NCI-H1417 treated with DMSO at 0.1 percent for 48 hours (cell line): ENCODE measurements at places on chromosomes 16 and 17.

DNA sequence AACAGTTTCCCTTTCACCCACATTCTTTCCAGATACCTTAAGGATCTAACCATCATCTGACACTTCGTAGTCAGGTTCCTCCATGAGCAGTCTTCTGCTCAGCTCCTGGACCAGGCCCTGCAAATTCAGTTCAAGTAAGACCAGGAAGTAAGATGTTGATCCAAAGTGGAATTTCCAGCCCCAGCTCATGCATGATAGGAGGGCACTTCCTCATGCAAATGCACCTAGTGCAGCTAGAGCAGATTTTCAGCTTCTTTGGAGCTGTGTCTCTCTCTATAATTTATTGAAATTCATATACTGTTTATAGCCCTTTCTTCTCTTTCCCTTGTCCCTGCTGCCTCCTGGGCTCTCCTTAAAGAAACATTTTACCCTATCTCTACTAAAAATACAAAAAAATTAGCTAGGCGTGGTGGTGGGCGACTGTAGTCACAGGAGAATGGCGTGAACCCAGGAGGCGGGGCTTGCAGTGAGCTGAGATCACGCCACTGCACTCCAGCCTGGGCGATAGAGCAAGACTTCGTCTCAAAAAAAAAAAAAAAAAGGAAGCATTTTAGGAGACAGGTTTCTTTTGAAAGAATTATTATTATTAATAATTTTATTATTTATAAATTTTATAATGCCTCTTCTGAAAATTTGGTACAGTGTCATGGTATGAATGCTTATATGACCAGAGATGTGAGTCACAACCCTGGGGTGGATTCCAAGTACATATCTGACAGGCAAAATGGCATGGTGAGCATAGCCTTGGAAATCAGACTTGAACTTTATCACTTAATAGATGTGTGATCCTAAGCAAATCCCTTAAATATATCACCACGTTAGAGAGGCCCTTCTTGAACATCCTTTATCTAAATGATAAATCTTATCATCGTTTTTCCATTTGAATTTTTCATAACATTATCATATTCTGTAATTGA is 94.3 kb downstream of the SSH2 start:
- no peak for DNase-seq

- DNase-seq: no peak
Observed at GRCh38 chr16:350203-350602, 2.3 kb downstream of the AXIN1 start.

DNA sequence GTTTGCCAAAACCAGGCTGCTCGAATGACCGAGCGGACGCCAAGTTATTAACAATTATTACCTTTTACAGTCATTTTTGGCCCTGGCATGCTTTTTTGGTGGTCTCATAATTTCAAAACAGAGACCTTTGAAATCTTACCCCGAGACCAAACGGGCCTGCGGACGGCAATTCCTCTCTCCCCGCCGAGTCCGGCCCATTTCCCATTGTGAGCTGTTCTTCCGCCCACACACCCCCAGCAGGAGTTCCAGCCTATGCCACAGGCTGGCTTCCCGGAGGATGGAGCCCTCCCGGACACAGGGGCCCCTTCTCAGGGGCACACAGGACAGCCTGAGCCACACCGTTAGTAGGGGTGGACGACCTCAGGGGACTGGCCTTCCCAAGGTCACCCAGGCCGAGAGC is 130.7 kb downstream of the C16orf95 start:
- no peak for DNase-seq

DNA sequence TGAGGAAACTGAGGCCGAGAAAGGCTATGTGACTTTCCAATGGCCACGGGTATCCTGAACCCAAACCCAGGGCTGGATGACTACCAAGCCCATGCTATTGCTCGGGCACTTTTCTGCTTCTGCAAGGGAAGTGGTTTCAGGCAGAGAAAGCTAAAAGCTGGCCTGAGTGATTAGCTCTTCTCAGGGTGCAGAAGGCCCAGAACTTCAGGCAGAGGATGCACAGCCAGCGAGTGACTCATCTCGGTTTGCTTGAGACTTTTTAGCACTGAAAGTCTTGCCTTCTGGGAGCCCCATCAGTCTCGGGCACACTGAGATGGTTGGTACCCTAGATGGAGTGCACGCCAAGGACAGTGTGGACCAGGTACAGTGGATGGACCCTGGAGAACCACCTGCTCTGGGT is 129.5 kb upstream of the SDK2 start:
- DNase-seq: no peak

DNA sequence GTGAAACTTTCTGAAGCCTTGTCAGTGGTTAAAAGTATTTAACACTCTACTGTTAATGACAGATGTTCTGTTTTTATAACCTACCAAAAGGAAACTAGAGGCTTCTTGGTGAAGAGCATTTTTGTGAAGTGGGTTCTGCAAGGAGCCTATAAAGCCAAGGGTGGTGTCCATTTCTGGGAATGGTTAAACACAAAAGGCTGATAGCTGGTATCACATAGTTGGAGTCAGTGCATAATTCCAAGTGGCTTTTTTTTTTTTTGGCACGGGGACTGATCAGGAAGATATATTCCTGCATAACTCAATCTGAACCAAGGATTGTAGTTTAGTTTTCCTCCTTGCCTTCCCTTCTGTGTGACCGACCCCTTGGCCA is 27.6 kb upstream of the KPNB1 start:
- DNase-seq: no peak

DNA sequence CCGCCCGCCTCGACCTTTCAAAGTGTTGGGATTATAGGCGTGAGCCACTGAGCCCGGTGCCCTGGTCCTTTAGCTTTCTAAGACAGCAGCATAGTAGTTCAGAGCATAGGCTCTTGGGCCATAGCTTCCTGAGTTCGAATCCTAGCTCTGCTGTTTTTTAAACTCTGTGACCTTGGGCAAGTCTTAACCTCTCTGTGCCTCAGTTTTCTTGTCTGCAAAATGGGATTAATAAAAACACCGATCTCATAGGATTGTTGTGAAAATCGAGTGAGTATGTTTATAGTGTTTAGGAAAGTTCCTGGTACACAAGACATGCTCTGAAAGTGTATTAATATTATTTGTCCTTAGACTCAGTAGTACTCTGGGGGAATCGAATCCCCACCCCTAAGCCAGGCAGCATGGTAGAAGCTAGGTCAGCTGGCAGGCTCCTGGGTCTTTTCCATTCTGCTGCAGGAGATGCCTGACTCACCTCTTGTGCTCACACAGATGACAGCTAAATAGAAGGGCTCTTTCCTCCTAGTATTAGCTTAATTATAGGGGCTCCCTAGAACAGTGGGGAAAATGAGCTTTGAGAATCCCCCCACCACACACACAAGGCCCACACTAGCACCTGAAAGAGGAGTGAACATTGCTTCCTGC is 44.1 kb downstream of the PRKCB start:
- DNase-seq: no peak

DNA sequence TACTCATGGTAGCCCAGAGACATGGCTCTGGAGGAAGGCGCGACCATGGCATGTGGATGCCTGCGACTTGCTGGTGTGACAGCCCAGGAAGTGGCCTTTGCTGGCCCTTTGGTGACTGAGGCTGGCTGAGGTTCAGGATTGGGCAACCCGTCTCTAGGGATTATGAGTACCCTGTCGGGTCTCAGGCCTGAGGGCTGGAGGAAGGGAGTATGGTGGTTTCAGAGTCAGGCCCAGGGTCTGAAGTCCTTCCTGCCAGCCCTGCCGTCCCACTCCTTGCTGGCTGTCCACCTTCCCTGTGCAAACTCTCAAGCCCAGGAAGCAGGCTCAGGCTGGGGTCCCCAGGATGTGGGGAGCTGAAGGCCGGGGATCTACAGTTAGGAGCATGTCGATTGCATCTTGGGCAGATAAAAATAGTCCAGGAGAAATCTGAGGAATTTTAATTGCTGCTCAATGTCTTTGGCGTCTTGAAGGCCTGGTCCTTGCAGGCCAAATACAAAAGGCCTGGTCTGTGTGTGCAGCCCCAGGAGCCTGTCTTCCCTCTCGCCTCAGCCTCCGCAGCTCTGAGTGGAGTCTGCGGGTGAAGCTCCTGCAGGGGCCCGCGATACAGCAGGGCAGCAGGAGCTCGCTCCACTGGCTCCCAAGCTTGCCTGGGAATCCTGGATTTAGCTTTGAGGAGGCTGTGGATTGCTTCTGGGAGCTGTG is 52.5 kb downstream of the NKD1 start:
- no peak for DNase-seq

- no peak for DNase-seq
Observed at GRCh38 chr16:78375055-78375679, 275.7 kb downstream of the WWOX start.
